ENCODE measurements at places on chromosomes 13 and 19.

GRCh38 chr19:1000591-1001537, 645 bp downstream of the GRIN3B start:
- H3K27me3 ChIP-seq = peaks cover 75% of the 10 kb centered on the region
- no peak for DNase-seq
- H3K36me3 ChIP-seq = no peaks in the 10 kb centered on the region

- peak overlapping the region; percentile 88 for H3K4me3 ChIP-seq
- no peaks in the 10 kb centered on the region for H3K27me3 ChIP-seq
- H3K4me1 ChIP-seq = peaks cover 5% of the 10 kb centered on the region
- peak; percentile 70 for DNase-seq
- H3K27ac ChIP-seq = peak overlapping the region; percentile 96
These were observed 1.0 kb downstream of the GPR108 start for GRCh38 chr19:6736169-6736916.

DNA sequence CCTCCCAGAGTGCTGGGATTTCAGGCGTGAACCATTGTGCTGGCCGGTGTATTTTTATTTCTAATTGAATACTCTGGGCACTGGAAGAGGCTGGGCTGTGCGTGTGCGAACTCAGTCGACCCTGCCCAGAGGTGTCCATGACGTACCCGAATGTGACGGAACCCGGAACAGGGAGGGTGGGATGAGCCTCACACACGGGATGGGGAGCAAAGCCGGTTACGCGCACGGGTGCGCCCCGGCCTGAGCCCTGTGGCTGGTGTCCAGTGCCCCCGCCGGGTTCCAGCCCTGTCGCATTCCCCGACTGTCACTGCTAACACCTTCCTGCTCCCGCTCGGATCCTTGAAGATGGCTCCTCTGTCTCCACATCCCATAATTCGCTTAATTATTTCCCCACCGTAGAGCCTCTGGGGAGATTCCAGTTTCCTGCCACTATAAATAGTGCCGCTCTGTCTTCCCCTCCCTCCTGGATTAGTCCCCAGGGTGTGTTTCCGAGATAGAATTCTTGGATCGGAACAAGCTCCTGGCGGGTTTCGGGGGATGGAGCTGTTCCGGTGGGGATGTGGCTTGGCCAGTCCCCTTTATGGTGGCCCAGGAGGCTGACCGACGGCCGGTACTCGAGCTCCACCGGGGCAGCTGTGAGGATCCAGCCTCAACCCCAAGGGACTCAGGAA, 22.0 kb downstream of the SBNO2 start:
- peak overlapping the region; percentile 54 for H3K4me3 ChIP-seq
- no peaks in the 10 kb centered on the region for H3K36me3 ChIP-seq
- peak overlapping the region; percentile 91 for H3K27ac ChIP-seq
- no peak for DNase-seq

GRCh38 chr19:17718550-17718946, 732 bp upstream of the MAP1S start:
- peaks cover 12% of the 10 kb centered on the region for H3K4me1 ChIP-seq
- H3K36me3 ChIP-seq = no peaks in the 10 kb centered on the region
- no peak for DNase-seq
- H3K4me3 ChIP-seq = peak overlapping the region; percentile 84
- H3K27ac ChIP-seq = no peak overlapping the region

- H3K4me3 ChIP-seq = no peak overlapping the region
- H3K4me1 ChIP-seq = peaks cover 16% of the 10 kb centered on the region
- H3K27me3 ChIP-seq = no peaks in the 10 kb centered on the region
These were observed 10.4 kb upstream of the BCL3 start for GRCh38 chr19:44738136-44738535.

DNA sequence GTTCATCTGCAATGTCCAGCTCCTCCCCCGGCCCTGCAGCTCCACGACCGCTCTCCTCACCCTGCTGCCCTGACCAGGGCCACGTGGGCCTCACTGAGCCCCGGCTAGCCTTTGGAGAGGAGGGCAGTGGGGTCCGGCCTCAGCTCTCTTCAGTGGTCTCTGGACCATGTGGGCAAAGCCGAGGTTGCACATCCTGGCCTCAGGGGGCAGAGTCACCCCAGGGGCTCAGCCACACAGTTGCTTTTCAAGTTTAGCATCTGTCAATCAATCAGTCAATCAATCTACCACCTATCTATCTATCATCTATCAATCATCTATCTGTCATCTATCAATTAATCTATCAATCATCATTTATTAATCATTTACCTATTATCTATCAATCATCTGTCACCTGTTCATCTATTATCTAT, 3.0 kb upstream of the DIRAS1 start:
- DNase-seq = no peak
- no peaks in the 10 kb centered on the region for H3K4me1 ChIP-seq
- H3K4me3 ChIP-seq = no peak overlapping the region

Data from breast epithelium (tissue), 4 donors.